GM04503 (cell line): ENCODE measurements at places on chromosomes 3 and 15.
A peak's percentile ranks its signal among the peaks of the same experiment; 100 is the strongest.

- no peak for DNase-seq
These were observed 173.4 kb upstream of the TP63 start for GRCh38 chr3:189457631-189458412.

DNA sequence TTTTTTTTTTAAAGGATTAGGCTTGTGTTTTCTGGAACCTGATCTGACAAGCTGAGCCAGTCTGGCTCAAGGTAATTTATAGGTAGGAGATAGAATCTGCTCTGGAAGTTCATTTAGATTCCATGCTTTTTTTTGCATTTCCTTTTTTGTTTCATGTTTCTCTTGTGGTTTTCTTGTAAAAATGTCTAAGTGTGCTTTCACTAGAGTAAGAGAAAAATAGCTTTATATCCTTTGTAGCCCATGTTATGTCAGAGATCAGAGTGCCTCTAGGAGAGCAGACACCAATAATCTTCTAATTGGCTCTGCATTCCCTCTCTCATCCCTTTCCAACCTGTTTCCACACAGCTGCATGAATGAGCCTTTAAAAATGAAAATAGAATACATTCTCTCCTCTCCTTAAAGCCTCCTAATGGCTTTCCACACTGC, 389.8 kb upstream of the KCNMB2 start:
- no peak for DNase-seq

- no peak for DNase-seq
These were observed 28.7 kb downstream of the ZNF385D start for GRCh38 chr3:21722301-21722700.

- peak; percentile 67 for DNase-seq
These were observed 10.1 kb downstream of the SEMA3F start for GRCh38 chr3:50164984-50165909.

DNA sequence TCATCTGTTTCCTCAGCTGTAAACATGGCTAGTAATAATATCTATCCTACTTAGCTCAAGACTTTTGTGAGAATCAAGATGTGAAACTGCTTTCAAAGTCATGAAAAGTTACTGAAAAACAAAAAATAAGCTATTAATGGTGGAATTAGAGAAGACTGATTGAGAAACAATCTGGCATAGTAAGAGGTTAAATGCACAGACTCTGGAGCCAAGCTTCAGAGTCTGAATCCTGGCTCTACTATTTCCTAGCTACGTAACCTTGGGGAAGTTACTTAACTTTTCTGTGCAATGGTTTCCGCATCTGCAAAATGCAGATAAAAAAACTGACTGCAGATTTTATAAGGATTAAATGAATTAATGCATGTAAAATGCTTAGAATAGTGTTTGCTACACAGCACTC, 28.8 kb downstream of the LRRFIP2 start:
- no peak for DNase-seq
